Activated CD4-positive, alpha-beta T cell treated with anti-CD3 and anti-CD28 coated beads, Interleukin-2, amount 50 U/mL, for 1 hour (primary cell): ENCODE measurements at places on chromosomes 6 and 20.

GRCh38 chr6:75344021-75344420 lies 59.4 kb upstream of the TMEM30A start:
- no peak for DNase-seq

DNA sequence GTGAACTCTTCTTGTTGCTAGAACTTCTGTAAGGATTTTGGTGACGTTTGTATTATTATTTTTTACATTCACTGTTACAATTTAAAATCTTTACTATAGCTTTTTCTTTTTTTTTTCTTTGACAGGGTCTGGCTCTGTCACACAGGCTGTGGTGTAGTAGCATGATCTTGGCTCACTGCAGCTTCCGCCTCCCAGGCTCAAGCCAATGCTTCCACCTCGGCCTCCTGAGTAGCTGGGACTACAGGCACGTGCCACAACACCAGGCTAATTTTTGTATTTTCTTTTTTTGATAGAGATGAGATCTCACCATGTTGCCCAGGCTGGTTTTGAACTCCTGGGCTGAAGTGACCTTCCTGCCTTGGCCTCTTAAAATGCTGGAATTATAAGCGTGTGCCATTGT lies 21.2 kb downstream of the HECA start:
- no peak for DNase-seq

DNA sequence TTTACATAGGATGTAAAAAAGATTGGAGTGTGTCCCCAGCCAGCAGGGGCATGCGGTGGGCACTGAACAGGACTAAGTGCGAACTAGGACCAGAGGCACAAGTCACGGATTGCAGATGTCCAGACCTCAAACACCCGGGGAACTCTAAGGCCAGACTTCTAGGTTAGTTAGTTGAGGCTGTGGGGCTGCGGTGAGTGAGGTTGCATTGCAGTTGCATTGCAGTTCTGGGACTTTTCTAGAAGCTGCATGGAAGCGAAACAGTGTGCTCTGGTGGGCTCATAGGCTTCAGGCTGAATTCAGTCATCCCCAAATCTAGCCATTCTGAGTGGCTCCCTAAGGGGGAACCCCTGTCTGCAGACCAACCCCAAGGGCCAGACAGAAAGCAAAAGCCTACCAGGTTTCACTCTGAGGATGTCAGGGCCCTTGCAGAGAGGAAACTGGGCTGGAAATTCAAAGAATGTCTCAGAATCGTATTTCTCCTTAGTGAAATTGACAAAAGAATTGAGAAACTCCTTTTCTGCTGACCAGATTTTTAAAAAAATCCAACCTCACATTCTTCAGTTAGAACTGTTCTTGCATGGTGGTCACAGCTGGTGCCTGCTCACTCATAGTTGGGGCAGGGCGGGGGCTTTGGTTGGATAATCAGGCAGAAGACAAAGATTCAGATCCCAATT lies 182.8 kb downstream of the ZDHHC14 start:
- no peak for DNase-seq

DNA sequence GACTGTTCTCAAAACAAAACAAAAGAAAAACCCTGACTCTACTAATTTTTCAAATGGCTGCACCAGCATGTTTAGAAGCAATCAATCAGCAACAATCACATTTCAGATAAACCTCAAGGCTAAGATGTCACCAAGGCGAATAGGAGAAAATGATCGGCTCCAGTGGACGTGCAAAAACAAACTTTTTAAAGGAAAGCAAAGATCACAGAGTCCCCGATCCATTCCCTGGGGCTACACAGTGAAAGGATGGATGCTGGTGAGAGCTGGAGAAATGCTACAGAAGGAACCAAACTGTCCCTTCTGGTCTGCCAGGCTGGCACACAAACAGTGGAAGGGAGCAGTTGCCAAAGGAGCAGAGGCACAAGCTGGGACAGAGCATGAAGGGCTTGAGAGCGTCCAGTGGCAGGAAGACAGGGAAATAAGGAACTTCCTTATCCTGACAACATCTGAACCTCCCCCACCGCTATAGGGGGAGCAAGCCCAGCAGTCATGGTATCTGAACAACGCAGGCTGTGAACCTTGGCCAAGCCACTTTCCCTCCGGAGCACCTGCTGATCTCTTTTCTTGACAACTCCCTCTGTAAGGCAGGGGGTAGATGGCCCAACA lies 73.7 kb upstream of the HIVEP1 start:
- DNase-seq = no peak

- DNase-seq = no peak
These were observed 39.1 kb upstream of the ME1 start for GRCh38 chr6:83470001-83470400.

DNA sequence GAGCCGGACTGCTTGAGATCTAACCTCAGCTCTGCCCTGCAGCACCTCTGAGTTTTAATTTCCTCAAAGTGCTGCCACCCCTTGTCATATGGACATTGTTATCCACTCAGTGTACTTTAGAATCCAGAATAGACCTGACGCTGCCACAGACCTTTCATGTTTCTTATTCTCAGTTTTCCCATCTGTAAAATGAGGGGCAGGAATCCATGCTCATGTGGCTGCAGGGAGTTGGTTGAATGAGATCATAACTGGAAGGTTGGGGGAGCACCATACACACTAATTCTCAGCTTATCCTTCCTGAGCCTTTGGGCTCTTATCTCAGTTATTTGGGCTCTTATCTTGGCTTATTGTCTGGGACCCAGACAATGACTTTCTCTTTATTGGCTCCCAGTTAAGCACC lies 2.3 kb downstream of the PABPC1L start:
- no peak for DNase-seq

- no peak for DNase-seq
These were observed 34.4 kb downstream of the SLC52A3 start for GRCh38 chr20:733861-734260.

GRCh38 chr6:169190970-169191369 lies 62.7 kb downstream of the THBS2 start:
- no peak for DNase-seq

DNA sequence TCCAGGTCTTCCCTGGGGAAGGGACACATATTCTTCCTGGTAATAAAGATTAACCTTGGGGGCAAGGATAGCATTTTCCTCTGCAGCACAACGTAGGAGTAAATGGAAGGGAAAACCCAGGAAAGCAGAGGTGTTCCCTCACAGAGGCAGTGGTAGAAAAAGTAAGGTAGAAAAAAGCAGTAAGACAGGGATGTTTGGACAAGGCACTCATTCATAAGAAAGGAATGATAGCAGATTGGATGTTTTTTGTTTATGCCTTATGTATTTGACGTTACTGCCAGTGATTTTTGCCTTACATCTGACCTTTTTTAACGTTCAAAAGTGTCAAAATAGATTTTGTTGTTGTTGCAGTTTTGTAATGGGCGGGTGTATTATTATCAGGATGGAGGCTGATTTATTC lies 395.0 kb downstream of the CDKAL1 start:
- DNase-seq = no peak

- DNase-seq = no peak
These were observed 199.7 kb upstream of the SIM1 start for GRCh38 chr6:100664274-100665040.

DNA sequence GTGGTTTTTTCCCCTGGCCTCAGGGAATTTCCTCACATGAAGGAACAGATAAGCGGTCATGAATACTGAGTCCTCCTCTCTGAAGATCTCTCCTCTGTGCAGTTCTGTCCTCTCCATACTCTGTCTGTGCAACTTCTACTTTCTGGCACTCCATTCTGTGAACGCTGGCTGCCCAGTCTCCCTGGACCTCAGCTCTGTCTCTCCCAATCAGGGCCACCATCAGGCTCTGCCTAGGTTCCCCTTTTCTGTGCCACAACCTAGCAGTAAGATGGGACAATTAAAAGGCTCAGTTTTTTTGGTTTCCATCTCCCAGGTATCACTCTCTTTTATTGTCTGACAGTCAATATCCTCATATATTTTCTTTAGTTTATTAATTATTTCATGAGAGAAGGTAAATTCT lies 4.8 kb upstream of the ADGB start:
- no peak for DNase-seq

GRCh38 chr6:141158740-141159139 lies 974.0 kb upstream of the GJE1 start:
- DNase-seq = no peak

DNA sequence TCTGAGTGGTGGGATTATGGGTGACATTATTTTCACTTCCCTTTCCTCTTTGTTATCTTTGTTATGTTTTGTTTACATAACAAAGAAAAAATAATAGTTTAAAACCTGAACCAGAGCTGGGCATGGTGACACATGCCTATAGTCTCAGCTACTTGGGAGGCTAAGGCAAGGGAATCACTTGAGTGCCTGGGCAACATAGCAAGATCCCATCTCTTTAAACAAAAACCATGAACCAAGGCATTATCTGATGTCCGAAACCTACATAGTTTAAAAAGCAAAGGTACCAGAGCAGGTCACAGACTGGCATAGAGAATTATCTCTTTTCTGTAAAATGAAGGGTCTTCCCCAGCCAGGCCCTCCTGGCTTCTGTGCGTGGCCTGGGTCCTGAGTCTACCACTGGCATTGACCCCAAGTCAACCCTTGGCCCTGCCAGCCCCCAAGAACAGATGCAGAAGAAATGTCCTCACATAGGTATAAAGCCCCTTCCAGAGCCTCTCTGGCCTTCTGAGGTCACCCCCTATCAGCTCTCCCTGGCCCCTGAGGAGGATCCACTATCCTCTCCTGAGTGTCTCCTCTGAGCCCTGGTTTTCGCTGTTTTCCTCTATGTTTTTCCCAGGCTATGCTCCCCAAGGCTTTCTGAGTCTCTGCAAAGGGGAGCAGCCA lies 81.3 kb downstream of the TRERF1 start:
- DNase-seq = no peak

DNA sequence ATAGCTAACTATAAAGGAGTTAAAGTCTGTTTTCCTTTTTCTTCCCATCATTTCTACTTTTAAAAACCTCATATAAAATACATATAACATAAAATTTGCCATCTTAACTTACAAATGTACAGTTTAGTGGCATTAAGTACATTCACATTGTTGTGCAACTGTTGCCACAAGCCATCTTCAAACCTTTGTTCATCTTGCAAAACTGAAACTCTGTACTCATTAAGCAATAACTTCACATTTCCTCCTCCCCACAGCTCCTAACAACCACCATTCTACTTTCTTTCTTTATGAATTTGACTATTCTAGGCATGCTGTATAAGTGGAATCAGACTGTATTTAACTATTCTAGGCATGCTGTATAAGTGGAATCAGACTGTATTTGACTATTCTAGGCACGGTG lies 4.5 kb downstream of the CCDC170 start:
- no peak for DNase-seq

DNA sequence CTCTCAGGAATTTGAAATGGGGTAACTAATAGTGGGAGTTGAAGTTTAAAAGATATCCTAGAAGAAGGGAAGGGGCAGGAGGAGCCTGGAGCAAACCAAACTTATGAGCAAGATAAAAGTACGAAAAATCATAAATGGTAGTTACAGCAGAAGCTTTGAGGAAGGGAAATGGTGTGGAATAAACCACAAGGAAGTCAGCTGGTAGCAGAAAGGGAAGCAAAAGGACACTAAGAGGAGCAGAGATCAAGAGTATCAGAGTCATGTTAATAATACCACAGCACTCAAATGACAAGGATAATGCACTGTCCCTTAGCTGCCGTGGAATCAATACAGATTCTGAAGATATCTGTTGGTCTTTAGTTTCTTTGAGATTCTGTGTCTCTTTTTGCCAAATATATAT lies 44.9 kb upstream of the CCDC28A start:
- DNase-seq = no peak

GRCh38 chr20:20491784-20492264 lies 123.9 kb downstream of the INSM1 start:
- no peak for DNase-seq

- DNase-seq = no peak
These were observed 589 bp downstream of the RNF5 start for GRCh38 chr6:32178547-32179440.

DNA sequence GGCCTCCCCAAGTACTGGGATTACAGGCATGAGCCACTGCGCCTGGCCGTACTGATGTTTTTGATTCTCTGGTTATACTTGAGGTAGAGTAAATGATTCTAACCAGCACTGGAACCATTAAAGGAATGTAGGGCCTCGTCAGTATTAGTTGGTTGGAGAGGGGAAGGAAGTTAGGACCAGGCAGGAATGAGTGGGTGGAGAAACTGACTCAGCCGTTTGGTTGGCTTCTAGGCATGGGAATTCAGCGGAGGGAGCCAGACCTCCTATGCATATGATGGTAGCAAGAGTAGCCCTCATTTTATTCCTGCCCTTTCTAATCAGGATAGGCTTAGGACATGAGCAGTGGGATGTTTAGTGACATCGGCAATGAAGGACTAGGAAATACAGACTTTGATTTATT lies 19.0 kb upstream of the SERINC3 start:
- DNase-seq = no peak

GRCh38 chr6:62746968-62747367 lies 460.9 kb upstream of the KHDRBS2 start:
- no peak for DNase-seq

DNA sequence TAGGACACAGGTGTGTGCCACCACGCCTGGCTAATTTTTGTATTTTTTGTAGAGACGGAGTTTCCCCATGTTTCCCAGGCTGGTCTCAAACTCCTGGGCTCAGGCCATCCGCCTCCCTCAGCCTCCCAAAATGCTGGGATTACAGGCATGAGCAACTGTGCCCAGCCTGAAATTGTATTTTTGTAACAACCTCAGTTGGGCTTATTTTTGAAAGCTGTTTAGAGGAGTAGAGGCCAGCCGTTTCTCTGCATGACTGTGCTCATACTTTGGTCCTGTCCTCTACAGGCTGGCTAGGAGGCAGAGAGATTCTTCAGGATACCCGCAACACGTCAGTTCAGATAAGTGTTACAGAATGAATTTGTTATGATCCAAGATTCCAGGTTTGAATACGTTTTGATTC lies 22.1 kb downstream of the CAGE1 start:
- no peak for DNase-seq

DNA sequence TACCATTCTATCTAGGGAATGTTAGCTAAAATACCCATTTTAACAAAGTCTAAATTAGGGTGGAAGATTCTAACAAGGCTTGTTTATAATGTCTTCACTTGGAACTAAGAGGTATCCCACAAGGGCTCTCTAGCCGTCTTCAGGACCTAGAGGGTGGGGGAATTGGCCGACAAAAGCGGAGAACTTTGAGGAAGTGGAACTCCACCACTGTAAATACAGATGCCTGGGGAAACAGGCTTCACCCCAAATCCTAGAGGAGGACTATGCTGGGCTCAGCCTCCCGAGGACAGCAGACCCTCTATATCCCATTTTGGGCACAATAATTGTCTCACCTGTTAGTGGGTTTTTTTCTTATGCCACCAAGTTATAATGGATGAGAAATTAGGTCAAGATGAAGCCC lies 58.0 kb upstream of the TFB1M start:
- no peak for DNase-seq
